ENCODE measurements at places on chromosomes 2 and 18.

DNA sequence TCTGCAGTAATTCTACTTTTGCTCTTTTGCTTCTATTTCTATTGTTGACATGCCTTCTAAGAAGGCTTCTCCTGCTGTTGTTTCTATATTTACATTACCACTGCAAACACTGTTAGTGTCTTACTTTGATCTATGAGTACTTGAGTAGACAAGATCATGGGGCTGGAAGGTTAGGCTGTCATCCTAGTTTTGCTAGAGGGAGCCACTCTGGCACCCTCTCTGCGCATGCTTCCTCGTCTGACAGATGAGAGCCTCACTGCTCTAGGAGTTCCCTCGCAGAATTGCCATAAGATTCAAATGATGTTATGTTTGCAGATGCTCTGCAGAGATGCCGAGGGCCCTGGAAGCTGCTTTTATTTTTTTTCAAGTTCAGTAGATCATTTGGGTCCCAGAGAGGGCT lies 185.6 kb downstream of the RNF144A start:
- no peak for DNase-seq

GRCh38 chr2:53881360-53881759 lies 21.6 kb upstream of the GPR75 start:
- no peak for DNase-seq

DNA sequence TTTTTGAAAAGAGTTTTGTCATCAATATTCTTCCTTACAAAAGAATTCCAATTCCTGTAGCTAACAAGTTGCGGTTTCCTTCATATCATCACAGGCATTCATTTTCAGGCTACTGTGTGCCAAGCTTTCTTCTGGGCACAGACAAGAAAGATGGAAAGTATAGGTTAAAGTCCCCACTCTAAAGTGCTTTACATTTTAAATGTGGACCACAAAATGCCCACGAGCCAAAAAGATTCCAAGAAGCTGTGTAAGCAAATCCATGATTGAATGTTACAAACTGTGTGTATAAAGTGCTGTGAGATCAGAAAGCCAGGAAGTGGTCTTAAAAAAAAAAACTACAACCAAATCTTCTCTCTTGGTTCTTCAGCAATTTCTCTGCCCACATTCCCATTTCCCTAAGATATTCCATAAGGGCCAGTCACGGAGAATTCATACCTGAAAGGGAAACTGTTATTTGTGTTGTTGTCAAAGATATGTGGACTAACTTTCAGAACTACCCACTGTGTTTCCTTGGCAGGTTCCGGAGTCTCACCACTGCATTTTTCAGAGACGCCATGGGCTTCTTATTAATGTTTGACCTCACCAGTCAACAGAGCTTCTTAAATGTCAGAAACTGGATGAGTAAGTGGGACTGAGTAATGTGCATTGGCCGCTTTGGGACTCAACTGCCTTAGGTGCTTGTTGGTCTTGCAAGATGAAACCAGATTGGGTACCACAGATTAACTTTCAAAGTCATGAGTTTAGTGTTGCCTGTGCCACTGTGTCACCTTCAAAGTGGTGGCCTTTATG lies 55.7 kb downstream of the RAB27B start:
- peak; percentile 26 for DNase-seq

DNA sequence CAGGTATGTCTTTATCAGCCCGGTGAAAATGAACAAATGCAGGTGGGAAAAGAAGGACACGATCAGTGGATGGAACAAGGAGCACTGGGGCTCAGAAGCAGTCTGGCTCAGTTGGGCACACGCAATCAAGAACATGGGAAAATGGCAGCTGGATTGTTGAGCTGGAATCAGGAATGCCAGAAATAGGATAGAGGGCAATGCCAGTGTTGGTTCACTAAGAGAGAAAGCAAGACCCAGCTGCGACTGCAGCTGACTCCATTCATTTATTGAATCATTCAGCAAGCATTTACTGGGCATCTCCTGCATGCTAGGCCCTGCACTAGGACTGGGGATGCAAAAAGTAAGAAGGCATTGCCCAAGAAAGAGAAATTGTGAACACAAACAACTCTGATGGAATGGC lies 13.6 kb upstream of the TTR start:
- no peak for DNase-seq

DNA sequence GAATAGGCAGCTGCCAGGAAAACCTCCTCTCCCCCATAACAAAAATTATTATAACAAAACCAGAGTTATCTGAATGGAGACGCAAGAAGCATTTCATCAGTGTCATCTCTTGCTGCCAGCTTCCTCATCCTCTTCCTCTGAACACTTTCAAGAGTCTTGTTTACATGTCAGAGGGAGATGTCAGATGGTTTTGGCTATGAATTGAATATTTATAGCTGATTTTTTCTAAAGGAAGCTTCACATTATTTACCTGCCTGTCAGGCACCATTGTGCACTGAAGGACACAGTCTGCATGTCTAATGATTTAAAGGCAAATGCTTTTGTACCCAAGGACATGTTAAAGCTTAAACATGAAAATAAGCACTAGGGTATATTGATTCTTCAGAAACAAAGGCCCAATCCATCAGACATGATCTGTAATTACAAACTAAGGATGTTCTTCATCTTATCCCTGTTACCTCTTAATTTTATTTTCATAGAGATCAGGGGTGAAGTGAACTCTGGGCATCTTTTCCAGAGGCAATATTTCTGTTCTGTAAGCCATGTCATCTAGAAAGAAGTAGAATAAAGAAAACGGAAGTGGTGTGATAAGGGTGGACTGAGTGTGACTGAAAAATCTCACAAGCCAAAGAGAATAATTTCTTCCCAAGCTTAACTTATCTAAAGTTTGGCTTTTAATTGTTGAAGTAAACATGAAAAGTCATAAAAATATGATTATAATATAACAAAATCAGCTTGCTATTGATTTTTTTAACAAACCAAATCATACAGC lies 168.7 kb downstream of the ANKRD44 start:
- DNase-seq: no peak

DNA sequence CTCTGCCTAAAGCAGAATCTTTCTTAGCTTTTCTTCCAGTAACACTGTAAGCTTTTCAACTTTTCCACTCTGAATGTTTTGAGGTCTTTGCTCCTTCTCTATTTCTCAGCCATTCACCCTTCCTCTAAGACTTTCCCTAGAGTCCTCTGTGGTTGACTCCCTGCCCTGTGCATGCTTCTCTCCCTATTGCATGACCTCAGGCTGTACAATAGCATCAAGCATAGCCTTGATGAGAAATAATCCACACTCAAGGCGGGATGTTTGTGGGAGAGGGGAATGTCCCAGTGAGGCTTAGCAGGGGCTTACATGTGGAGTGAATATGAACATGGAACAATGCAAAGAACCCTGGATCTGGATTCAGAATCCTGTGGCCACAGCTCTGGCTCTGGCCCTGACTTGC lies 48.4 kb upstream of the IGFBP5 start:
- DNase-seq: peak; percentile 31

- DNase-seq: no peak
Measured at GRCh38 chr2:127100251-127101047, 6.5 kb downstream of the BIN1 start.

- DNase-seq: no peak
Measured at GRCh38 chr2:147250652-147251356, 594.0 kb upstream of the ACVR2A start.

Measured in astrocyte of the spinal cord (primary cell).